ENCODE measurements at places on chromosomes 13 and 19.

DNA sequence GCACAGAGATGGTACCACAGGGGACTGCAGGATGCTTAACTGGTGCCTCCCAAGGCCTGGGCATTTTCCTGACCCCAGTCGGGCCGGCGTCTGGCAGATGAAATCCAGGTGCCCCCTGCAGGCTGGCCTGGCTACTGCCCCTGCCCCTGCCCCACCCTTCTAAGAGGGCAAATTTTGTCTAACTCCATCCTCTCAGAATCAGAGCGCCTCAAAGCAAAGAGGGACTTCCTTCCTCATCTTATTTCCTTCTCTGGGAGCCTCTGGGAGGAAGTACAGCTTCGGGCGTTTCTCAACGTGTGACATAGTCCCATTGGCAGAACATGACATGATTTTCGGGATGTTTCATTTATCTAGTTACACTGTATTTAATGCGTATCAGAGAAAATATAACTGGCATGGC lies 2.7 kb downstream of the PRKACA start:
- peak; percentile 53 for DNase-seq

DNA sequence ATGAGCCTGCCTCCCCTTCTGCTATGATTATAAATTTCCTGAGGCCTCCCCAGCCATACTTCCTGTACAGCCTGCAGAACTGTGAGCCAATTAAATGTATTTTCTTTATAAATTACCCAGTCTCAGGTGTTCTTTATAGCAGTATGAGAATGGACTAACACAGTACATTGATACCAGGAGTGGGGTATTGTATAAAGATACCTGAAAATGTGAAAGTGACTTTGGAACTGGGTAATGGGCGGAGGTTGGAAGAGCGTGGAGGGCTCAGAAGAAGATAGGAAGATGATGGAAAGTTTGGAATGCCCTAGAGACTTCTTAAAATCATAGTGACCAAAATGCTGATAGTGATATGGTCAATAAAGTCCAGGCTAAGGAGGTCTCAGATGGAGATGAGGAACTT lies 32.8 kb downstream of the NEK5 start:
- no peak for DNase-seq

DNA sequence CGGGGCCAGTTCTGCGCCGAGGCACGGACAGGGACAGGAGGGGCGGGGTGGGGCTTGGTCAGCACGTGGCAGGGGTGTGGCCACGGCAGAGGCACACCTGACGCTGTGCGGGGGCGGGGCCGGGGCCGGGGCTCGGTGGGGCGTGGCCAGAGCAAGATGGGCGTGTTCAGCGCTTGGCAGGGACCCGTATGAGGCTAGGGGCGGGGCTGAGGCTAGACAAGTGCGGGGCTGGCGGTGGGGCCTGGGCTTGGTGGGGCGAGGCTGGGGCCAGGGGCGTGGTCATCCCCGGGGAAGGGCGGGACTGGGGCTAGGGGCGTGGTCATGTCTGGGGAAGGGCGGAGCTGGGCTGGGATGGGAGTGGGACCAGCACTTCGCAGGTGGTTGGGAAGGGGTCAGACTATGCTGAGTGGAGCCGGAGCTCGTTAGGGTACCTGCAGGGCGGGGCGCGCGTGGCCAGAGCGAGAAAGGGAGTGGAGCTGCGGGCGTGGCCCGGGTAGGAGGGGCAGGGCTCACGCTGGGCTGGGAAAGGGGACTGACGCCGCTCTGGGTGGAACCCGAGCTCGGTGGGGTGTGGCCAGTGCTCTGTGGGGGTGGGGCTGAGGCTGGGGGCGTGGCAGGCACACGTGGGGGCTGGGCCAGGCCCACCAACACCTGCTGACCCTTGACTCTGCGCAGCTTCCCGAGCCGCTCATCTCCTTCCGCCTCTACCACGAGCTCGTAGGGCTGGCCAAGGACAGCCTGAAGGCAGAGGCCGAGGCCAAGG lies 12.8 kb downstream of the POLR2E start:
- DNase-seq, result no peak

DNA sequence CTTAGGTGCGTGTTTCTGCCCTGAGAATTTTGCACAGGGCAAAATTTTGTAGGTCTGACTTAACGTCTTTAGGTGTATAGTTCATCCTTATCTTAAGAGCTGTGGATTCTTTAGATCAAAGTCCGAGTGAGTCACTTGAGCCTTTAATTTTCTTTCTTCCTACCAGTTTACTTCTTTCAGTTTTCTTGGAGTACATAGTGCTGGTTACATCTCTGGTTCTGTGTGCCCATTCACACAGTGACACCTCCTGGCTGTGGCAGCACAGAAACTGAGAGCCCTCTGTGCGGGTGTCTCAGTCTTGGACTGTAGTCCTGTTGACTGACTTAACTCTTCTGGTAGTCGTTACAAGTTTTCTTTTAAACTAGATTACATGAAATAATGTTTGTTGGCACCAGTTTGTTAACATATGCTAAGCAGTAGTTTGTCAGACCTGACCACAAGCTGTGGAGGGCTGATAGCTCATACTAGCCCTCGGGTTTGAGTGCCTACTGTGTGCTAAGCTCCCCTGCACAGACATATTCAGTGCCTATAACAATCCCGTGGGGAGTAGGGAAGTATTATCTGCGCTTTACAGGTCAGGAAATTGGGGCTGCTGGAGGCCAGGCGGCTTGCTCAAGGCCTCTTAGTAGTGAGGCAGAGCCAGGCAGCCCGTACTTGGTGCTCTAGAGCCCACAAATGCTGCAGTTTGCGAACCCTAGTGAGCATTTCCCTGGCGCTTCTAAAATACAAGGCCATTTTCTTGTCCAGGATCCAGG lies 1.6 kb downstream of the GATAD2A start:
- DNase-seq, result peak; percentile 54

DNA sequence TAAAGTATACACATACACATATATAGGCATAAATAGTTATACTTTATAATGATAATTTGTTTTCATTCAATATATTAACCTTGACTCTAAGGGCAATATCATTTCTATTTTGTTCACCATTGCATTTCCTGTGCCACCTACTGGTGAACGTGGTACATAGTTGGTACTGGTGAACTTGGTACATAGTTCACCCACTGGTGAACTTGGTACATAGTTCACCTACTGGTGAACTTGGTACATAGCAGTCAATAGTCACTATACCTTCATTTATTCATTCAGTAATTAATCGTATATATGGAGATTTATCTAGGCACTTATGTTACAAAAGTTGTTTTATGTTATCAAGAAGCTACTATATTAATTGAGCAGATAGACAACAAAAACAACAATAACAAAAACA lies 172.6 kb upstream of the ATXN8OS start:
- DNase-seq, result peak; percentile 30

DNA sequence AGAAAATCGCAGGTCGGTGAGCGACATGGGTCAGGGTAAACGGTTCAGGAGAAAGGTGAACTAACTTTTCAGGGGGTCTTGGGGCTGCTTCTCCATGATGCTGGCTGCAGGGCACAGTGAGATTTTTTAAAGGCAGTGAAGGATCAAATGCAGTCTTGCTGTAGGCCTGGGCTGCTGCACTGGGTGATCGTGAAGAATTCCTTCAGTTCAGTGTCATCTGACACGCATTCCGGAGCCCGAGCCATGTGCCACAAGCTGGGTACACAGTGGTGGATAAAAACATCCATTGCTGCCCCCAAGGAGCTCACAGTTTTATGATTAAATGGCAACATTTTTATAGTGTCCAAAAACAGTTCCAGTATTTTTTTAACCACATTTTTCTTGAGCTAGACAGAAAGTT lies 56.3 kb upstream of the GPR12 start:
- DNase-seq, result no peak

GRCh38 chr13:60756306-60756705 lies 359.3 kb downstream of the TDRD3 start:
- DNase-seq, result no peak

DNA sequence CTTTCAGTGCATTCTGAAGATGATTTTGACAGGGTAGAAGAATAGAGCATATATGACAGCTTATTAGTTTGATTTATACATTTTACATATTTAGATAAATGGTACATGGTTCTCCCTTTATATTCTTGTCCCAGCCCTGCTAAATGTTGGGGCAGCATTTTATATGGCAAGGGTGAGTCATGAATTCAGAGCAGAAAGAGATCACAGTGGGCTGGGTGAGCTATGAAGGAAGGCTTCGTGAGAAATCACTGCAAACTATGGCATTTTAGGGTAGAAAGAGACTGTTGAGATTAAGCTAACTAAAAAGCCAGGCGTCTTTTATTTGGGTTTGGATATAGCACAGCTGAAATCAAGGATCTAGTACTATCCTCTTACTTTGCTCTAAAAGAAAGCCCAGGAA lies 23.9 kb upstream of the METTL21C start:
- DNase-seq, result no peak

- no peak for DNase-seq
Measured at GRCh38 chr13:99797691-99798090, 173.9 kb downstream of the ZIC5 start.

DNA sequence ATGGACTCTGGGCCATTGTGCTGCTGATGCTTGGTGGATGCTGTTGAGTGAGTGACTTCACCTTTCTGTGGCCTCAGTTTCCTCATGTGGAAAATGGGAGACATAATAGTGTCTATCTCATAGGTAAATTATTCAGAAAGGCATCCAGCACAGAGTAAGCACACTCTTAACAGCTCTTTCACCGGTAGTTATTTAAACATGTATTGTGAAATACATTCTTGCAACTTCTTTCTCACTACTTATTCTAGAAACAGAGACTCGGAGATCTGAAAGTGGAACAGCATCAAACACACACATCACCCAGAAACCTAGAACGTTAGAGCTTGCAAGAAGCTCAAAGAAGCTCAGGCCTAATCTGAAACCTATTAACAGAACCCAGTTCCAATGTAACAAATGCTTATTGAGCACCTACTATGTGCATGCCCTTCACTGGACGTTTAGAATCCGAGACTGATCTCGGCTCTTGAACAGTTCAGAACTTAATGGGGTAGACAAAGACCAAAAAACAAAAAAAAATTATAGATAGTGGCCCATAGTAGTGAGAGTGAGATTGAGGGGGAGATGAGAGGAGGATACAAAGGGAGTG lies 4.1 kb downstream of the ZSWIM9 start:
- no peak for DNase-seq

DNA sequence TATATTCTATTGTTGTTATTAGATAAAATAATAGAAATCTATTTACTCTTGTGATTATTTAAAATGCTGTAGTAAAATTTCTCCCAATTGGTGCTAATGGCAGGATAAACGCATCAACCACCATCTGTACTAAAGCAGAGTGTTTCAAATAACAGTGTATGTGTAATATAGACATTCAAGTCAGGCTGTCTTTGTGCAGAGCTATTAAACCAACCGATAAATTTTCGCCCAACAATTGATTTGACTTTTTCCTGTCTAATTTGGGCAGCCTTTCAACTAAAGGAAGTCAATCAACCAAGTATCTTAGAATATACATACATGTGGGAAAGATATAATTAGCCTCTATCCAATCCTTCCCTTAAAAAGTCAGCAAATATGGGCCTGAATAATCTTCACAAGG lies 5.8 kb downstream of the AMER2 start:
- DNase-seq, result no peak

GRCh38 chr19:4871711-4872110 lies 4.2 kb upstream of the PLIN3 start:
- DNase-seq, result no peak

- DNase-seq, result no peak
Measured at GRCh38 chr13:24648983-24649687, 31.1 kb upstream of the ATP12A start.

DNA sequence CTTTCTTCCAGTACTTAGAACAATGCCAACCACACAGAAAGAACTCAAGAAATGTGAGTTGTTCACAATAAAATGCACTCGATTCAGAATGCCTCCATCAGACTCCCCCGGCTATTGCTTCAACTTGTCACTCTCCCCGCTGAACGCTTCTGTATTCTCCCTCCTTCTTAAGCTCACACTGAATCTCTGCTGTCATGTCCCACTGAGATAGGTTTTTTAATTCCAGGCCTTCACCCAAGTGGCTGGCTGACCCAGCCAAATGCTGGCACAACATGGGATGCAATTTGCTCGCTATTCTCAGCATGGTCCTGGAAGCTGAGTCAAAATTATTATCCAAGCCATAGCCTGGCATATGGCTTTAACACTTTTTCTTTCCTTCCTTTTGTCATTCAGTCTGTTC lies 76.8 kb upstream of the SERP2 start:
- no peak for DNase-seq

GRCh38 chr13:43652760-43653159 lies 134.0 kb downstream of the ENOX1 start:
- no peak for DNase-seq

- no peak for DNase-seq
Measured at GRCh38 chr13:101529422-101529821, 76.9 kb downstream of the ITGBL1 start.

DNA sequence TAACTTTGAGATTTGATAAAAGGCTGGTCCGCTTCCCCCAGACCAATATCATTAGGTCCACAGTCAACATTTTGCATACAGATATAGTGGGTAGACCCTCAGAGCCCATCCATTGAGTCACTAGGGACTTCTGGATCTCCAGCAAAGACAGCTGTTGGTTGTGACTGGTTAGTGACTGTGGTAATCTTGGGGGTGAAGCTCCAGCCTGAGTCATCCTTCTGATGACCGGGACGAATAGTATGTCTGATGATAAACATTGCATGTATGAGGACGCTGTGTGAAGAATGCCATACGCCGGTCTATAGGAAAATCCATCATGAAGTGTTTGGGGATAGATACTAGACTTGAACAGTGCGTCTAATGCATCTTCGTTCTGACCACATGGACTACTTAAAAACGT lies 307.0 kb downstream of the UQCRFS1 start:
- no peak for DNase-seq

DNA sequence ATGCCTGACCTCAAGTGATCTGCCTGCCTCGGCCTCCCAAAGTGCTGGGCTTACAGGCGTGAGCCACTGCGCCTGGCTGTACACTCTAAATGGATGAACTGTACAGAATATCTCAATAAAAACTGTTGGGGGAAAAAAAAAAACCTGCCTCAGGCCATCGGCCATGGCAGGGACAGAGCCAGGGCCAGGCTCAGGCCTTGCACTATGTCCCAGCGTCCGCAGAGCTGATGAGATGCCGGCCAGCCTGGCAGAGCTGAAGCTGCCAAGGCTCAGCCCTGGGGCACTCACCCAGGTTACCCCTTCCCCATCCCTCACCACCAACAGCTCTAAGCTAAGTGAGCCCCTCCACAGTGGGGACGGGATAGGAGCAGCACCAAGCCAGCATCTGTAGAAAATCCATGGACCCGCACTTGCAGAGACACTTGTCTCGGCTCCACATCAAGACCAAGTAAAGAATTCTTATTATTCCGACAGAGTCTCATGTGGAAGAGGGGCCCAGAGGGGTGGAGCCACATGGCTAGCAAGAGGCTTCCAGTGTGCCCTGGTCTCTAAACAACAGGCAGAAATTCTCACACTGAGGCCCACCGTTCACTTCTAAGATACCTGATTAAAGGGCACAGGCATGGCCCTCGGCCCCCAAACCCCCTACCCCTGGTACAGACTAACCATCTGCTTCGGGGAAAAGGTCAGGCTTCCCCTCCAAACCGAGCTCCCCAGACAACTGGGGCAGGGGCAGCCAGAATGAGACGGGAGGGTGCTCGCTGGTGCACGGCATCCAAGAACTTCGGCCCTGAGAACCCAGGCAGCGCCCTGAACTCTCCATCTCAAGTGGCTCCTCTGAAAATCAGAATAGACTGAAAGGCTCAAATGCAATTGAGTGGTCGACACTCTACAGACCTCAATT lies 5.8 kb downstream of the PPP6R1 start:
- no peak for DNase-seq

All from Kasumi-1 (cell line).